ENCODE measurements at places on chromosomes 7 and 10.

GRCh38 chr10:32940321-32941301 is 17.4 kb downstream of the ITGB1 start:
- peaks cover 1% of the 10 kb centered on the region for H3K36me3 ChIP-seq
- no peak overlapping the region for H3K27ac ChIP-seq
- H3K27me3 ChIP-seq, result no peaks in the 10 kb centered on the region
- peaks cover 13% of the 10 kb centered on the region for H3K4me1 ChIP-seq
- H3K4me3 ChIP-seq, result no peak overlapping the region

DNA sequence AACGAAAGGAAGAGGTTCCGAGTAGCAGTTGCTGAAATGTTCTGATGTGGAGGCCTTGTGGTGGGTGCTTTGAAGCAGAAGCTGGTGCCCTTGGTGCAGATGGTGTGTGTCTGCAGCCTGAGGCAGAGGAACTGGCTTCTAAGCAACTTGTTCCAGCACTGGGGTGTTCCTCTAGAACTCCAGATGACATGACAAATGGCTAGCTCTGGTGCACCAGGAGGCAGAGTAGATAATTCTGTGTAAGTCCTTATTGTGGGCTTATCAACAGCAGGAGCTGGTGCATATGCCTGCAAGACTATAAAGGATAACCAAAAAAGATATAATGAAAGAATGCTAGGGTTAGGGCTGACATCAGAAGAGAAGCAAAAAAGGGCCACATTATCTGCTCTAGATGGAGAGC is 76.5 kb downstream of the ARL5B start:
- no peaks in the 10 kb centered on the region for H3K36me3 ChIP-seq
- DNase-seq, result no peak
- H3K4me3 ChIP-seq, result no peak overlapping the region
- H3K4me1 ChIP-seq, result no peaks in the 10 kb centered on the region

GRCh38 chr10:89869180-89869579 is 167.8 kb downstream of the KIF20B start:
- no peaks in the 10 kb centered on the region for H3K27me3 ChIP-seq
- no peak overlapping the region for H3K4me3 ChIP-seq
- H3K27ac ChIP-seq, result no peak overlapping the region
- no peaks in the 10 kb centered on the region for H3K36me3 ChIP-seq
- H3K4me1 ChIP-seq, result no peaks in the 10 kb centered on the region

GRCh38 chr10:98349508-98349922 is 65.5 kb downstream of the PYROXD2 start:
- no peak overlapping the region for H3K4me3 ChIP-seq
- DNase-seq, result no peak
- no peaks in the 10 kb centered on the region for H3K4me1 ChIP-seq
- no peak overlapping the region for H3K27ac ChIP-seq

DNA sequence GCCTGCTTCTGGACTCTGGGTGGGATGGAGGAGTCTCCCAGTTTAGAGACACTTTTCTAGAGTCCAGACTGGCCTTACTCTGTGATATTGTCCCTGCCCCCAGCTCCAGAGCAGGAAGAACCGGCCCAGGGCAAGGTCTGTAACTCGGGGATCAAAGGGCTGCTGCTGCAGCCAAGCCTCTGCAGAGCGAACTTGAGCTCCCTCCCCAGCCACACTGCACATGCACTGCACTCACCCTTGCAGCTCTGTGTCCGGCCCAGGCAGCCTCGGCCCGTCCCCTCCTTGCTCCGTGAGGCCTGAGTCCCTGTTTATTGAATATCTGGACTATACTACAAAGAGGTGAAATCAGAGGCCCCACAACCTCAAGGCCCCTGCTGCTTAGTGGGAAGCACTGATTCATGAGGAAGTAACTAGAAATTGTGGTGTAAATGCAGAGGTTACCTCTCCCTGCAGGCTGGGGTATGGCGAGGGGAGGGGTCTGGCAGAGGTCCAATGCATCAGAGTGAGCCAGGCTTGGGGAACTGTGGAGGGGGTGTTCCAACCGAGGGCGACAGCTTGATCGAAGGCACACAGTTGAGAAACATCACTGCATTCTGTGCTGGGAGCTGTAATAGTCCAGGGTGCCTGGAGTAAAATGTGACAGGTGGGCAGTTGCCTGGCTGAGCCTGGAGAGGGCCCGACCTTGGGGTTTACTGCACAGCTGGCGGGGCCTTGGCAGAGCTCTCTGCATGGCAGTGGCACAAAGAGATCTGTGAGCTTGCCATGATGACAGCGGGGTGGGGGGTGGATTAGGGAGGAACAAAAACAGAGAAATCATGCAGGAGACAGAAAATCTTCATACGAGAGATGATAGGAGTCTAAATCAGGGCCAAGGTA is 49.1 kb downstream of the AOC1 start:
- no peaks in the 10 kb centered on the region for H3K36me3 ChIP-seq
- DNase-seq, result peak; percentile 44
- H3K4me1 ChIP-seq, result peaks cover 17% of the 10 kb centered on the region
- no peak overlapping the region for H3K4me3 ChIP-seq
- no peaks in the 10 kb centered on the region for H3K27me3 ChIP-seq
- no peak overlapping the region for H3K27ac ChIP-seq

DNA sequence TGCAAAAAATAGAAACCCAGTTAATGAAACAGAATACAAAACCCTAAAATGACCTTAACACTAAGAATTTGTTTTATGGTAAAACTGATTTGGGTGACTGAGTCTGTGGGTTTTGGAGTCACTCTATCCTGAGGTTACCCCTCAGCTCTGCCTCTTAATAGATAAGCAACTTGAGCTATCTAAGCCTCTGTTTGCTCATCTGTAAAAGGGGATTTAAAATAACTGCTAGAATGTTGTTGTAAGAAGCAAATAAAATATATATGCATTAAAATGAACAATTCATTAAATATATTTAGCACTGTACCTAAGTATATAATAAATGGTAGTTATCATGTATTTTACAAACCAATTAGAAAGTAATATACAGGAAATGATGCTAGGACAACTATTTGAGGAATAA is 115.4 kb downstream of the CABCOCO1 start:
- H3K4me3 ChIP-seq, result no peak overlapping the region
- no peak overlapping the region for H3K27ac ChIP-seq
- no peaks in the 10 kb centered on the region for H3K27me3 ChIP-seq
- DNase-seq, result no peak

DNA sequence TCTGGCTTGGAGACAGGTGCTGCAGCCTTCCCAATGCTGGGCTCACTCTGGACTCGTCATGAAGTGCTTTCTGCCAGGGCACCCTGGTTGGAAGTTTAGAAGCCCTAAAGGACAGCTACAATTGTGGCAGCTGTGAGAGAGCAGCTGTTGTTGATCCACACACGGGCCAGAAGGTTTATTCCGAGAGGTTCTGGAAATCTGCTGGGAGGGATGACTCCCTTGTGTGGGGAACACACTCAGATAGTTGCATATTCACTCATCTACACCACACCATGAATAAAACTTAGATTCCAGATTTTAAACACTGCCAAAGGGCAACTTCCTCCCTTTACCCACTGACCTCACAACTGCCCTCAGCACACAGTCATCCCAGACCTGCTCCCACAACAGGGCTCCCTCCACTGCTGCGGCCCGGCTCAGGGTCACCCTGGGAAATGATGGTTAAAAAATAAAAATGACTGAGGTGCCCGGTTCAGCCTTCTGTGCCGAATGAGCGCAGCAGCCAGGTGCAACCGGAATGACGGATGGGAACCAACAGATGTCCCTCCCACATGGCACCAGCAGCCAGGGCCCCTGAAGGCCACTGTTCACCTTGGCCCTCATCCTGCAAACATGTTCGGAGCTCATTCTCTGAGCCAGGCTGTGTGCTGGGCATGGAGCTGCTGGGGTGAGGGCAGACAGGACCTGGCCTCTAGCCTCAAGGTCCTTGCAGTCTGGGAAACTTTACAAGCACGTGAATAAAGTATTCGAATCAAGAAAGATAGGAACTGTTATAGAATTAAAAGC is 40.2 kb downstream of the ASB13 start:
- peak overlapping the region; percentile 71 for H3K27ac ChIP-seq
- H3K27me3 ChIP-seq, result no peaks in the 10 kb centered on the region
- no peak overlapping the region for H3K4me3 ChIP-seq
- DNase-seq, result no peak

DNA sequence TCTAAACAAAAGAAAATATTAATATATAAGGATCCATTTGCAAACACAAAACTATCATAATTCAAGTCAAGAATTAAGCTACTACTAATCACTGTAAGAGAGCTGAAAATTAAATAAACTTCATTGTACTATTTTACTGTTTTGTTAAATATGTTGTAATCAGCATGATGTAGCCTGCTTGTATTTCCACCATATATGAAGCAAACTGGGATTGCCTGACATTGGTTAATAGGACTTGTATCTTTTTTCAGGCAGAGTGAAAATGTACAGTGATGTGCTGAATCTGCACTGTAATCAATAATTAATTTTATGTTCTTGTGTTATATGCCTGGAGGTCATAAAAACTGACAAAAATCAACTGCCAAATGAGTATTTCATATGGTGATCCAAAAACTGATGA is 25.4 kb downstream of the TRDMT1 start:
- no peaks in the 10 kb centered on the region for H3K36me3 ChIP-seq
- no peak overlapping the region for H3K4me3 ChIP-seq
- H3K27me3 ChIP-seq, result no peaks in the 10 kb centered on the region
- no peak overlapping the region for H3K27ac ChIP-seq

DNA sequence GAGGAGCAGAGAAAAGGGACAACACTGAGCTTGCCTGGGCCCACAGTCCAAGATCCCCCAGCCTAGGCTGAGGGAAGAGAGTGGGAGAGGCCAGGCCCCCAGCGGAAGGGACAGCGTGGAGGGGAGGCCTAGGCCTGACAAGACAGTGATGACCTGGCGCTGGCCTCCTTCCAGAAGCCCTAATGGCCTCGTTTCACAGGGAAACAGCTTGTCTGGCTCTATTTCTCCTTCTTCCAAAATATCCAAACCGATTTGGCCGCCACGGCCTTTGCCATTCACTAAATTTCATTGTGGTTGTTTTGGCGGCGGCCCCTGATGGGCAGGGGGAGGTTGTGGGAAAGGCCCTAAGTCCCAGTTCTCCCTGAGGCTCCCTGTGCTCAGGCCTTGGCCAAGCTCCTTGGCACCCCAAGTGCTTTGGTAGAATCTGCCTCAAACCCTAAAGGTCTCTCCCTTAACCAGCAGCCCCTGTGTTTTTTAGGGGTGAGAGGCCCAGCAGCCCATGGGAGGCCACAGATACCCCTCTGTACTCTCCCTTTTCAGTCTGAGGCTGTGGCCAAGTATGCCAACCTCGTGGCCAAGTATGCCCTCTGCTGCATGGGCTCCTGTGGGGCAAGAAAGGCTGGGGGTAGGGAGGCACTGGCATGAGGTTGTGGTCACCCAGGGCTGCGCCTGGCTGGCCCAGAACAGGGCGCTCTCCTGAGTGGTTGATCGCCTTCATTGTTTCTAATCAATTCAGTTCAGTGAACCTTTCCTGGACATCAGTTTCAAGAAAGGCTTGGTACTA is 37.3 kb downstream of the PAX2 start:
- no peaks in the 10 kb centered on the region for H3K4me1 ChIP-seq
- no peaks in the 10 kb centered on the region for H3K36me3 ChIP-seq
- H3K27ac ChIP-seq, result no peak overlapping the region
- peaks cover 3% of the 10 kb centered on the region for H3K27me3 ChIP-seq

DNA sequence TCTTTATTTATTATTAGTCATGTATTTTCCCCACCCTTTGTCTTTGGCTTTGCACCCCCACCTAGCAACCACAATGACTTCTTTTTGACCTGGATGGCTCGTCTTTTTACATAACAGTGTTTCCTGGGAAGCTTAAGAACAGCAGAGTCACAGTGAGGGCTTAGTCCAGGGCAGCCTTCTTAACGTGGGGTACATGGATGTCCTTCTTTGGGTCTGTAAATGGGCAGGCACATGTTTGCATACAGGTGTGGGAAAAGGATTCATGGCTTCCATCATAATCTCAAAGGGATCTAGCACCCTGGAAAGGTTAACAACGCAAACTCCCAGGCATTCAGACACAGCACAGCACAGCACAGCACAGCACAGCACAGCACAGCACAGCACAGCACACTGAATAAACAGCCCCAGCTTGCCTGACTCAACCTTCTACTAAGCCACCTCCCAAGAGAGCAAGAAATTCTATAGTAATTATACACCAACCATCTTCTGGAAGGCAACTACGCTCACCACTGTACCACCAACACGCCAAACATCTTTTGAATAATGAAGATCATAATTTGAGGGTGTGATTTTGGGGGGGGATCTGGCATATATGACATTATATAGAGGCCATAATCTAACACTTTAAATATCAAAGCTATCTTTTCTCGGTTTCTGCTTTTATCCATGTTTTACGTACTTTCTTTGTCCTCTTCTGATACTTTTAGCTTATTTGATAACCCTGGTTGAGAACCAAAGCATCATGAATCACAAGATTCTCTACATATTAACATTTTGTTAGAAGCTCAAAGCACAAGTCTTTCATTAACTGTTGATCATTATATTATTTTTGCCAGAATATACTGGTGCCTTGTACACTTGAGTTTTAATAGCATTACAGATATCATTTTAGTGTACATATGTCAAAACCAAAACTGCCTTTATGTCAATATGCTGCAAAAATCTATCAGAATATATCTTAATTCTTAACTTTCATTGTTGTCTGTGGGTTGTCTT is 177.2 kb upstream of the KLF14 start:
- no peak for DNase-seq
- peak overlapping the region; percentile 93 for H3K27ac ChIP-seq
- H3K4me1 ChIP-seq, result peaks cover 54% of the 10 kb centered on the region
- no peaks in the 10 kb centered on the region for H3K36me3 ChIP-seq
- H3K4me3 ChIP-seq, result peak overlapping the region; percentile 44

- H3K4me1 ChIP-seq, result peaks cover 3% of the 10 kb centered on the region
- no peak for DNase-seq
- H3K27me3 ChIP-seq, result no peaks in the 10 kb centered on the region
- no peak overlapping the region for H3K4me3 ChIP-seq
- no peak overlapping the region for H3K27ac ChIP-seq
Observed at GRCh38 chr10:13672548-13672947, 85.8 kb downstream of the PRPF18 start.

- H3K4me1 ChIP-seq, result no peaks in the 10 kb centered on the region
- no peak overlapping the region for H3K27ac ChIP-seq
- H3K4me3 ChIP-seq, result no peak overlapping the region
- DNase-seq, result no peak
Observed at GRCh38 chr7:153432063-153432462, 620.1 kb upstream of the DPP6 start.

DNA sequence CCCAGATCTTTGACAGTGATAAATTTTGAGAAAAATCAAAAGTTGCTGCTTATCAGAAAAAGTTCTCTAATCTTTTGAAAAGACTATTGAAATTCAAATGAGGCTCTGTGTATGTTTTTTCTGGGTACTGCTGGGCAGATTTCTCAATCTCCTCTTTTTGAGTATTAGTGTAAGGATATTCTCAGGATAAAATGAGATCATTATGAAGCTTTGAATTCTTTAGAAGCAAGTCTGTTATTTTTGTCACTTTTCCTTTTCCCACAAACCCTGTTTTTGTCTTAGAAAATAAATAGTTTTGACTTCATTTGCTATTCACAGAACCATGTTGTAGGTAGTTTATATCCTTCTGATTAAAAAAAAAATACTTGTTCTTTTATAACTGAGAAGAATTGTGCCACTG is 7.9 kb downstream of the STAM start:
- no peaks in the 10 kb centered on the region for H3K27me3 ChIP-seq
- DNase-seq, result no peak
- no peak overlapping the region for H3K4me3 ChIP-seq
- H3K4me1 ChIP-seq, result peaks cover 4% of the 10 kb centered on the region

Measured in liver (tissue), 10 donors.